ENCODE measurements at places on chromosomes 2 and 18. TPM values are rescaled to one million over a fixed set of nuclear protein-coding genes. Genes with fewer than 3 reads are reported as not detected.

- DNase-seq, result no peak
These were observed 10.6 kb downstream of the LDLRAD4 start for GRCh38 chr18:13229001-13229671.

PRADC1 gene
- 28.2 TPM for polyA plus RNA-seq

TRIM54 gene
- polyA plus RNA-seq, result 1.3 TPM

- no peak for DNase-seq
These were observed 227.5 kb downstream of the HDAC4 start for GRCh38 chr2:239173301-239173700.

REEP1 gene
- 123 TPM for polyA plus RNA-seq

HOXD13 gene
- polyA plus RNA-seq, result not detected

GRCh38 chr2:167293172-167293781, 405.0 kb downstream of the XIRP2 start:
- DNase-seq, result peak; percentile 53

GRCh38 chr2:29931818-29932217, 10.4 kb upstream of the ALK start:
- no peak for DNase-seq

DNA sequence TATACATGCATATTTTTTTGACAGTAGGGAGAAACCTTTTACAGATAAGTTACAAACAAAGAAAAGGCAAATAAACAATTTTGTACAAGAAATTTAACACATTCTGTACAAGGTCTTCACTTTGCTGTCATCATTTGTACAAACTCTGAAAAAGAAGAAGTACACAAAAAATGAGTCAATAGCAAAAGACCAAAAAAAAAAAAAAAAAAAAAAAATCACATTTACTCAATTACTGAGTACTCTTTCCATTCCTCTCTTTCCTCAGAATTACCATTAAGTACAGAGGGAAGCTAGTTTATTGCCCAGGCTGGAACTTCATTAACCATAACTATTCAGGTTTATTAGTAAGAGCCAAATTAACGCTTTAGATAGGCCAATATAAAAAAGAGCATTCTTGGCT, 5.6 kb upstream of the STPG4 start:
- no peak for DNase-seq

DNA sequence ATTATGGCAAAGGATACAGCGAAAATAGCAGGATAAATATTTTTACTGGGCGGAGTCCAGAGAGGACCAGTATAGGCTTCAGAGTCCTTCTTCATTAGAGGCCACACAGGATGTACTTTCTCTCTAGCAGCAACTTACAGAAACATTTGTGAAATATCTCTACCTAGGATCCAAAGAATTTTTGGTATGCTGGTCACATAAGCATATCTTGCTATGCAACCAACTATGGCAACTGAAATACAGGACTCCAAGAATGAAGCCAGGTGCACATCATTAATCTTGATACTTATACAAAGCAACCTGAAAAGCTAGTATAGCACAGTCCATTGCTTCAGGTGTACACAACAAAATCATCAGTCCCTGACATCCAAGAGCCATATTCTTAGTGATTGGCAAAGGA, 59.1 kb upstream of the NABP1 start:
- no peak for DNase-seq

EML6 gene
- 22.6 TPM for polyA plus RNA-seq

CNGA3 gene
- 15.2 TPM for polyA plus RNA-seq

GRCh38 chr2:127045792-127046501, 61.0 kb downstream of the BIN1 start:
- no peak for DNase-seq

GRCh38 chr2:158583923-158584322, 127.2 kb downstream of the PKP4 start:
- DNase-seq, result no peak

GRCh38 chr2:147083664-147084063, 761.2 kb upstream of the ACVR2A start:
- no peak for DNase-seq

GRCh38 chr2:98379311-98380202, 33.3 kb downstream of the CNGA3 start:
- no peak for DNase-seq

GRCh38 chr2:23425885-23426262, 40.9 kb downstream of the KLHL29 start:
- DNase-seq, result no peak

DNA sequence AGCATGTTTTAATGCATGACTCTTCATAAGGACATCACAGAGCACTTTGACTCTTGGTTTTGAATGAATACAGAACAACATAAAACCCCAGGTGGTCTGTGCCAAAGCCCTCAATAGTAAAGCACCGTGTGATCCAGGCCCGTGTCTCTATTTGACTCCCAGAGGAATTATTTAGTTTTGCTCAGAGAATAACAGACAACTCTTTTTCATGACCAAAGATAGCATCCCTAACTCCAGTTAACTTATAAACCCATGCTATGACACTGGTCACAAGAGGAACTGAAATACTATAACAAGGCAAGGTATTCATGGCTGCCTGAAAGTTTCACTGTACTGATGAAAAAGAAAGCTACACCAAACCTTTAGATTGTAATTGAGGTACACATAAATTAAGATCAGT, 128.4 kb downstream of the IKZF2 start:
- no peak for DNase-seq

GRCh38 chr2:229800997-229801754, 86.8 kb upstream of the DNER start:
- DNase-seq, result peak; percentile 61

DNA sequence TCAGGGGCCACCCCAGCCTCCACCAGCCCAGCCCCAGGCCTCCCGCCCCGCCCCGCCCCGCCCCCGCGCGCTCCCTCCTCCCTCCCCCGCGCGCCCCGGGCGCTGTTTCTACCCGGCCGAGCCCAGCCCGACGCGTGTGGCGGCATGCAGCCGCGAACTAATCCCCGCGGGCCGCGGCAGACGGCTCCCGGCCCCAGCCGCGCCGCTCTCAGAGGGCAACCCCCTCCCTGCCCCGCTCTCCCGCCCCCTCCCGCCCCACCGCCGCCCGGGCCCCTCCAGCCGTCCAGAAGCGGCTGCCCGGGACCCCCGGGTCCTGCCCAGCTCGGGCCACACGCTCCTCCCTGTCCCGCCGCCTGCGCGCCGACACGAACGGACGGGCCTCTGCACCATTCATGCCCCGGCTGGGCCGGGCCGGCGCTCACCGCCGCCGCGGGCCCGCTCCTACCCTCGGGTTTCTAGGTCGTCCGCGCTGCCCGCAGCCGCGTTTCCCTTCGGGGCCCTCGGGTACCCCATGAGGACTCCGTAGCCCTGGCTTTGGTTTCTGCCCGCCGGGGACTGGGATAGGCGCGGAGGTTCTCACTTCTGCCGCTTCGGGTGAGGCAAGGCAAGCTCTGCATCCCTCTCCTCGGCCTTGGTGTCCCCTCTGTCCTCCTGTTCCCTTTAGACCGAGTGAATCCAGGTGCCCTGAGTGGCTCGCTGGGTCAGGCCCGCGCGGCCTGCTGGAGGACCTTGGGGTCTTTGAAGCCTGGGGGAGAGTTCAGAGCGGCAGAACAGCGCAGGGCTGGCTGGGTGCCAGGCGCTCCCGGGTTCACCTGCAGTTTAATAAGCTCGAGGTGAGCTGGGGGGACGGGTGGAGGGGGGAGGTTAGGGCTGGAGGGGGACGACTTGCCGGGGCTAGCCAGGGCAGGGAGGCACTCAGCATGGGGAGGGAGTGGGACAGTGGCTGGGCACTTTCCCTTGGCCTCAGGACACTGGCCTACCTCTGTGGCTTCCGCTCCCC, 3.1 kb downstream of the WNT10A start:
- no peak for DNase-seq
